ENCODE measurements at places on chromosomes 6 and 20. TPM values are rescaled to one million over a fixed set of nuclear protein-coding genes. Genes with fewer than 3 reads are reported as not detected.

Gene ADNP
- 103 TPM for total RNA-seq

Gene THEMIS
- total RNA-seq, result not detected

Gene TNXB
- total RNA-seq, result 10.6 TPM

Gene MATN4
- total RNA-seq, result 0.17 TPM

Gene TSPO2
- total RNA-seq, result not detected

Gene FERMT1
- total RNA-seq, result 18.5 TPM

Gene ADTRP
- 0.54 TPM for total RNA-seq

Gene TRIM10
- 2.7 TPM for total RNA-seq

Gene HMGCLL1
- not detected for total RNA-seq

Gene FITM2
- 13.0 TPM for total RNA-seq

Gene SMOC2
- 0.73 TPM for total RNA-seq

Gene POU5F1
- total RNA-seq, result 32.7 TPM

Gene TMEM242
- total RNA-seq, result 7.9 TPM

Gene TNNC2
- not detected for total RNA-seq

Gene HLA-DOA
- total RNA-seq, result 1.7 TPM

Data from Calu3 (cell line).